ENCODE measurements at places on chromosomes 2 and 18.

DNA sequence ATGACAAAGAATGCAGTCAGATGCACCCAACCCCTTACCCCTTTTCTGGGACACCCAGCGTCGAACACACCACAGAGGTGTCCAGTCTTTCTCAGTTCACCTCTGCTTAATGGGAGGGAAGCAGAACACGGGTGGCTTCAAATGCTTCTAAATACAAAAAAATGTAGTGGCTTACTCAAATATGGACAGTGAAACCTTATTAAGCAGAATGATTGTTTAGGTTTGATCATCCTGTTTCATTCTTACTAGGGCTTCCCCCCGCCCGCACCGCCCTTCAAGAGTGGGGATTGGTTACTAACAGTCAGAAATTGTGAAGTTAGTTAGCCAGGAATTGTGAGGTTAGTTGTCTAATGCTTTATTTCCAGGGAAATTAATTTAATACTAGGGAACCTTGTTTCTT, 21.6 kb downstream of the ATG16L1 start:
- no peak for DNase-seq

DNA sequence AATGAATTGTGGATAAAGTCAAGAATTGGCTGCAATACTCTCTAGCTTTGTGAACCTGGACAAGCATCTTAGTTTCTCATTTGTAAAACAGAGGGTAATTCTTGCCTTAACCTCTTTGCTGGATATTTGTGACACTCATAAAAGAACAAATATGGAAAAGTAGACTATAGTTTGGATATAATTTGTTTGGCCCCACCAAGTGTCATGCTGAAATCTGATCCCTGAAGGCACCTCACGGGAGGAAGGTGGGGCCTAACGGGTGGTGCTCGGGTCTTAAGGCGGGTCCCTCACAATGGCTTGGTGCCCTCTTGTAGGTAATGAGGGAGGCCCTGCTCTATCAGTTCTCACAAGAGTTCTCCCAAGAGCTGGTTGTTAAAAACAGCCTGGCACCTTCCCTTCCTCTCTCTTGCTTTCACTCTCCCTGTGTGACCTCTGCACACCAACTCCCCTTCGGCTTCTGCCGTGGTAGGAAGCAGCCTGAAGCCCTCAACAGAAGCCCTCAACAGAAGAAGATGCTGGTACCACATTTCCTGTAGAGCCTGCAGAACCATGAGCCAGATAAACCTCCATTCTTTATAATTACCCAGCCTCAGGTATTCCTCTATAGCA, 37.4 kb downstream of the ARL4C start:
- DNase-seq: no peak

GRCh38 chr18:80194874-80195570, 52.3 kb downstream of the PARD6G start:
- peak; percentile 58 for DNase-seq

DNA sequence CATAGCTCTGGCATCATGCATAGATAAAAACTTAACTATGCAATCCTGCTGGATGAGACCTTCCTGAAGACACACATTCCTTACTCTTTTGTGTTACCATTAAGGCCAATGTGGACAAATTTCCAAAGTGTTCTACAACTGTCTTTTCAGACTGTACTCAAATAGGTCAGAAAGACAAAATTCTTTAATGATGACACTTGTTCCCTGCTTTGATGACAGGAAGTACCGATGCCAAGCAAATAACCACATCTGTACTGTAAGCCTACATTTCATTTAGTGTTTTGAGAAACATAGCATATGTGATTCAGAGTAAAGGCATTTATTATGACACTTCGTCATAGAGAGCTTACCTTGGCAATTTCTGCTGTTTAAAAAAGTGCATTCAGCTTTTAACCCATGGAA, 55.0 kb downstream of the PMAIP1 start:
- DNase-seq: no peak

DNA sequence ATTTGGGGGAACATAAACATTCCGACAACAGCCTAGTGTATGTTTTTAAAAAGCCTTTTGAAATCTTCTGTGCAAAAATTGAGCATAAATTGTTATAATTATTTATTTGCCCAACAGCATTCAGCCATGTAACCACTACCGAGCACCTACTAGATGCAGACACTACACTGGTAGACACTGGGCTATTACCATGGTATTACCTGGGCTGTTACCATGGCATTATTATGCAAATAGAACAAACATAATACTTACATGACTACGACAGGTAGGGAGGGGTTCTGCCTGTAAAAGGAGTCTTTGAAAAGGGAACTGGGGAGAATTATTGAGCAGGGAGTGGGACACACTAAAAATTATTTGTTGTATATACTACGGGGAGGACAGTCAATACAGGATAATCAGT, 116.4 kb downstream of the MREG start:
- DNase-seq: no peak

- no peak for DNase-seq
These were observed 49.2 kb upstream of the DAPL1 start for GRCh38 chr2:158745866-158746382.

- DNase-seq: no peak
These were observed 343.0 kb downstream of the ERBB4 start for GRCh38 chr2:212195626-212196025.

DNA sequence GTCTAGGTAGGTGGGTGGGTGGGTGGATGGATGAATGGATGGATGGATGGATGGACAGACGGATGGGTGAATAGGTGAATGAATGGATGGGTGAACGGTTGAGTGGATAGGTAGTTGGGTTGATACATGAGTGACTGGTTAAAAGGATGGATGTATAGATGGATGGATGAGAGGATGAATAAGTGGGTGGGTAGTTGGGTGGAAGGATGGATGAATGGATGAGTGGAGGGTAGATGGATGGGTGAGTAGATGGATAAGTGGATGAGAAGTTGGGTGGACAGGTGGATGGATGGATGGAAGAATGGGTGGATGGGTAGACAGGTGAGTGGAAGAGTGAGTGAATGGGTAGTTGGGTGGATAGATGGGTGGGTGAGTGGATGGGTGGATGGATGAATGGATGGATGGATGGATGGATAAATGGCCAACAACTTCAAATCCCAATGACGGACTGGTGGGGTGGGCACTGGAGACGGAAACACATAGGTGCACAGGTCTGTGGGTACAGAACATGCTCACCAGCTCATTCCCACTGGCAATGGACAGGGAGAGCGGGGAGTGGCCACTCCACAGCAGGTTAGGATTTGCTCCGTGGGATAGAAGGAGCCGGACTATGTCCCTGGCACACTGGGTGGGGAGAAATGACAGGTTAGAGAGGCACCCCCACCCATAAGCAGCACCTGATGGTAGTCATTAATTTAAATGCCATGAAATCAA, 48.8 kb downstream of the ANKMY1 start:
- DNase-seq: no peak

GRCh38 chr2:157898591-157898996, 22.5 kb upstream of the ACVR1 start:
- peak; percentile 20 for DNase-seq

- DNase-seq: no peak
These were observed 1590.0 kb upstream of the LRRTM1 start for GRCh38 chr2:81894451-81894990.

DNA sequence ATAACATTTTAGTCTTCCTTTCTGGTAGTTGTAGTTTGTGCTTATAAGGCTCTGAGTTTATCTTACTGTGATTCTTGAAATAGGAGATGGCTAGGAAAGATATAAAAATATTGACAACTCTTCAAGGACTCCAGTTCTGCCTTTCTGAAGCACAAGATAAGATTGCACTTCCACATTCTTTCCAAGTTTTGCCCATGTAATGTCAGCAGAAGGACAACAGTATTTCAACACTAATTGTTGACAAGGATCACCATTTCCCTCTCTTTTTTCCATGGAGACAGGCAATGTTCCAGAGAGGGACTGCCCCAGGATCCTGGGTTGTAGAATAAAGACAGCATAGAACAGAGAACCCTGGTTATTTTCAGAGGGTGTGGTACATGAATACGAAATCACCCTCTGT, 279.1 kb upstream of the CNTNAP5 start:
- DNase-seq: no peak

DNA sequence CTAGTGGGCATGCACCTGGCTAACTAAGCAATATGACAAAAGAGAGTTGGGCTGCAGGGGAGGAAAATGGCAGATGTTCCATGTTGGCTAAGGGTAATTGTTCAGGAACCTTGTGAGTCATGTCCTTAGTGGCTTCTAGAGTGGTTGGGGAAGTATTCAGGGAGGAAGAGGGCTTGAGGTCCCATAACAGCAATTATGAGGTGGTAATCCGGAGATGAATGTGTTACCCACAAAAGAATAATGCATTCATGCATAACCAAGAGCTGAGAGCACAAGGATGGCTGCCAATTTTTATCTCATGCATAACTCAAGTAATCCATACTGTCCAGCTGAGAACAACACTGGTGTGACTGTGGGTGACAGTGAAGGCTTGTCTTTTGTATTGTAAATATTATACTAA, 42.9 kb downstream of the TMEFF2 start:
- DNase-seq: no peak

DNA sequence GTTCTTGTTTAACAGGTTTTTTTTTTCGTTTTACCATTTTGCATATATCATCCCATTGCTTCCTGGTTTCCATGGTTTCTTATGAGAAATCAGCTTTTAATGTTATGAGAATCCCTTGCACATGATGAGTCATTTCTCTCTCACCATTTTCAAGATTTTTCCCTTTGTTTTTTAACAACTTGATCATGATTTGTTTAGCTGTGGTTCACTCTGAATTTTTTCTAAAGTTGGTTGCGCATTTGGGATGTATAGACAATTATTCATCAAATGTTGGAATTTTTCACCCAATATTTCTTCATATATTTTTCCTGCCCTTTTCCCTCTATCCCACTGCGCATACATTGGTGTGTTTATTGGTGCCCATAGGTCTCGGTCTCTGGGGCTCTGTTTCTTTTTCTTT, 42.4 kb upstream of the BIN1 start:
- DNase-seq: no peak

GRCh38 chr2:173773076-173773475, 192.1 kb downstream of the SP3 start:
- no peak for DNase-seq

DNA sequence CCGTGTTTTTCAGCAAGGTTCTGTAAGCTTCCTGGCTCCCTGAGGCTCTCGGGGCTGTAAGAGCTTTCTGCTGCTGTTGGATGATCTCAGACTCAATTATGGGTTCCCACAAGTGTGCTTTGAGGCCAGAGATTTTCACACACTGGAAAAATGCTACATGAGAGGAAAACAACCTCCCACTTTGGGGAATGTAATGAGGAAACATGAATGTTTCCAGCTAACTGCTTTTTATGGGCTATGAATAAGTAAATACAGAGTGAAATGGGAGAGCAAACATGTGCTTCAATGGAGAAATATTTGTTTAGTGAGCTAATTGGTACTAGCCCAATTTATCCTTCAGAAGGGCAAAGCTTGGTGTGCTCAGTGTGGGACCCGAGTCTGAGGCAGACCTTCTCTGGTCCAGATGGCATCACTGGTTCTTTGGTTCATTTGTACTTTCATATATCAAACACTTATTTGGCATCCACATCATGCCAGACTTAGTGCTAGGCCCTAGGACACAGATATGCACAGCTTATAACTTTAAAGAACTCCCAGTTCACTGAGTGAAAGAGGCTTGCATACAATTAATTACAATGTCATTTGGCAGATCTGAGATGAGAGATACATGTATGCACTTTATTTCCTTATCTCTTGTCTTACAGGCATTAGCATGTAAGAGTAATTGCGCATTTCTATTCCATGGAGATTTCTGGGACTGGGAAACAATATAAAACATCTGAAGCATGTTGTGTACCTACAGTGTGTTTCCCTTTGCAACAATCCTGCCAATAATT, 248.8 kb downstream of the RDH14 start:
- DNase-seq: no peak

DNA sequence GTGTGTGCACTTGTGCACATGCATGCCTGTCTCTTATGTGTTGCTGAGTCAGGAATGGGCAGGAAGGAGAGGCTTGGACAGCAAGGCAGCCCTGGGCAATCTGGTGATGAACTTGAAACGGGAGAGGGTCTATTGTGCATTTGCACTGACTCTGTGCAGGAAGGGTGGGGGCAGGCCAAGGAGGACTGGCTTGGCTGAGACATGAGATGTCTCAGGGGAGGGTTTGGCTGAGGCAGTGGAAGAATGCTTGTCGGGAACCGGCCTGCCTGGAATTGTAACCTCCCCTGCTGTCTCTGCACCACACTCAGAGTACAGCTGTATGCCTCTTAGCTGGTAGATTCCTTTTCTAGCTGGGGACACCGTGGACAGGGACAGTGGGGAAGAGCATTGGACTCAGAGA, 176.1 kb upstream of the TNP1 start:
- no peak for DNase-seq

DNA sequence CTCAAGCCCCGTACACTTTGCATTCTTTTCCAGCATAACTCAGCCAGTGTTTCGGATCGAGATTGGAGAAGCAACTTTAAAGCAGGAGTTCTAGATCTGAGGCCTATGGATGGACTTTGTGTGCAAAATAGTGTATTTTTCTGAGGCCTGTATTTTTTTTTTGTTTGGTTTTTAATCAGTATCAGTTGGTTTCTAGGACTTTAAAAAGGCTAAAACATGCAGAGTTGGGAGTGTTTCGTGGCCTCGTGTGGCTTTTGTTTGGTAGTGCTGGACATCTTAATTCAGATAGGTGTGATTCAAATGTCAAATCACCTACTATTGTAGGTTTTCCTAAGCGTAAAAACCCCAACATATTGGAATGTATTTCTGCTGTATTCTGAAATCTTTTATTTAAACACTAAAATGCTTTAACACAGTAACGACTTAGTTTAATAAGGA, 282 bp upstream of the PUS10 start:
- peak; percentile 16 for DNase-seq

GRCh38 chr2:694906-695510, 17.8 kb upstream of the TMEM18 start:
- DNase-seq: no peak

DNA sequence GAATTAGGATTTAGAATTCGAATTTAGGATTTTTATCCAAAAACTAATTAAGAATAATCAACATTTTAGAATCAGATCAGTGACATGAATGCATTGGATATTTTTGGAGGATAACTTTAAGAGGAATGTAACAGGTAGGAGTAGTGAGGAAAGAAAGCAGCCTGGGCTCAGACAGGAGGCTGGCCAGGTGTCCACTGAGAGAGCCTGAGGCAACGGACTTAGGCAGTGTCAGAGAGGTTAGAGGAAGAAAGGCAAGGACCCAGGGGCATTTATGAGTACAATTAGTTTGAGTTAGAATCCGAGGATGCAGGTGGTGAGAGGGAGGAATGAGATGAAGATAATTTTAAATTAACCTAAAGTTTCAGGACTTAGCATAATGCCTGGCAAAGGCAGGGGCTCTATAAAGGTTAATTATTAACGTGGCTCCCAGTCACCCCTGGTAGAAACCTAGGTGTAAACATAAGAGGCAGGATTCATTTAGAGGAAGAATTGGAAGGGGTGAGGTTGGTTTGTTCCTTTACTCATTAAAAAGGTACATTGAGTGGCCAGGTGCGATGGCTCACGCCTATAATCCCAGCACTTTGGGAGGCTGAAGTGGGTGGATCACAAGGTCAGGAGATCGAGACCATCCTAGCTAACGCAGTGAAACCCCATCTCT, 507.1 kb downstream of the TMEM182 start:
- DNase-seq: no peak

Measured in GM10248 (cell line).